Ascending aorta (tissue), 2 donors: ENCODE measurements at places on chromosomes 4 and X. TPM values are rescaled to one million over a fixed set of nuclear protein-coding genes. Genes with fewer than 3 reads are reported as not detected.

Gene CAMK2D
- 23.8 TPM for total RNA-seq

- no peaks in the 10 kb centered on the region for H3K27me3 ChIP-seq
- H3K4me3 ChIP-seq: no peak overlapping the region
- H3K4me1 ChIP-seq: no peaks in the 10 kb centered on the region
- peak overlapping the region; percentile 1 for H3K27ac ChIP-seq
These were observed 11.4 kb upstream of the MCUB start for GRCh38 chr4:109548655-109549054.

- no peaks in the 10 kb centered on the region for H3K36me3 ChIP-seq
- H3K27me3 ChIP-seq: no peaks in the 10 kb centered on the region
- peaks cover 55% of the 10 kb centered on the region for H3K4me1 ChIP-seq
- peak overlapping the region; percentile 77 for H3K27ac ChIP-seq
- no peak overlapping the region for H3K4me3 ChIP-seq
These were observed 124.7 kb downstream of the CAMK2D start for GRCh38 chr4:113636877-113637276.

- no peak for DNase-seq
- H3K36me3 ChIP-seq: no peaks in the 10 kb centered on the region
- H3K4me1 ChIP-seq: no peaks in the 10 kb centered on the region
- H3K27ac ChIP-seq: no peak overlapping the region
These were observed 165.1 kb downstream of the SLIT2 start for GRCh38 chr4:20416800-20417199.

DNA sequence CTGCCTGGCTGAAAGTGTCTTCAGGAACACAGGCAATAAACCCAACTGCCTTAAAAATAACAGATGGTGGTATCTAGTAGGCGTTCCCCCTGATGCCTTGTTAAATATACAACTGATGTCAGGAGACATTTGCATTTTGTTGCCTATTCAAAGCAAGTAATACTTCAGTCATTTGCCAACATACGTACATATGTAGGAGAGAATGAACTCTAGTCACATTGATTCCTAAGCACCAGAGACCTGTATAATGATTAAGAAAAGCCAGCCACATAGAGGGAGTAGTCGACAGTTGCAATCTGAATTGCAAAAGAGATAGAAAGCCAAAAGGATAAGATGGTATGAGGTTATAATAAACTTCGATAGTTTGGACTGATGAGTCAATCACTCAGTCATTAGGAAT, 191.0 kb upstream of the EMCN start:
- no peaks in the 10 kb centered on the region for H3K27me3 ChIP-seq
- H3K4me3 ChIP-seq: no peak overlapping the region
- no peak overlapping the region for H3K27ac ChIP-seq
- H3K36me3 ChIP-seq: no peaks in the 10 kb centered on the region
- no peaks in the 10 kb centered on the region for H3K4me1 ChIP-seq

Gene INTS6L
- total RNA-seq: 11.9 TPM

Gene RBMXL3
- total RNA-seq: not detected

Gene FRMD7
- not detected for total RNA-seq

Gene DOK7
- total RNA-seq: 33.5 TPM

Gene MOB1B
- total RNA-seq: 2.6 TPM

Gene SPANXN4
- not detected for total RNA-seq

- no peaks in the 10 kb centered on the region for H3K4me1 ChIP-seq
- no peaks in the 10 kb centered on the region for H3K36me3 ChIP-seq
- DNase-seq: no peak
- no peak overlapping the region for H3K27ac ChIP-seq
These were observed 125.7 kb upstream of the GPC4 start for GRCh38 chrX:133541021-133541420.

DNA sequence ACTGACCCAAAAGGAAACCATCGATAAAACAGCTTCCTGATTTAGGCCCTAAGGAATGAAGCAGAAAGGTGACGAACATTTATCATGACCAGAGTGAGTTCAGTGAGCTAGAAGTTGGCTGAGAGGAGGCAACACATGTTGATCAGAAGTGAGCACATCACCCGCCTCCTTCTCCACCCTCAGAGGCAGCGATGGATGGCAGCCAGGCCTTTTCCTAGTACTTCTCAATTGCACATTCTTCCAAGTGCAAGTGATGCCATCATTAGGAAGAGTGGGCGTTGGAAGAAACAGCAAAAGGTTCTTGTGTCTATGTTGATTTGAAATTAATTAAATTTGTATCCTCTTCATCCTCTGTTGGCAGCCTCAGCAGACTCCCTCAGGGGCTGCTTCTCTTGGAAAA, 51.7 kb downstream of the TMEM154 start:
- no peaks in the 10 kb centered on the region for H3K27me3 ChIP-seq
- no peaks in the 10 kb centered on the region for H3K4me1 ChIP-seq
- no peak for DNase-seq
- H3K4me3 ChIP-seq: no peak overlapping the region

Gene COX7B2
- not detected for total RNA-seq

GRCh38 chr4:173765751-173766150, 235.7 kb upstream of the HAND2 start:
- DNase-seq: no peak
- peaks cover 18% of the 10 kb centered on the region for H3K4me1 ChIP-seq
- H3K36me3 ChIP-seq: no peaks in the 10 kb centered on the region

GRCh38 chr4:73872316-73873108, 3.3 kb downstream of the CXCL1 start:
- H3K4me1 ChIP-seq: peaks cover 8% of the 10 kb centered on the region
- H3K36me3 ChIP-seq: no peaks in the 10 kb centered on the region
- no peak overlapping the region for H3K27ac ChIP-seq
- DNase-seq: no peak
- no peak overlapping the region for H3K4me3 ChIP-seq
- H3K27me3 ChIP-seq: no peaks in the 10 kb centered on the region

DNA sequence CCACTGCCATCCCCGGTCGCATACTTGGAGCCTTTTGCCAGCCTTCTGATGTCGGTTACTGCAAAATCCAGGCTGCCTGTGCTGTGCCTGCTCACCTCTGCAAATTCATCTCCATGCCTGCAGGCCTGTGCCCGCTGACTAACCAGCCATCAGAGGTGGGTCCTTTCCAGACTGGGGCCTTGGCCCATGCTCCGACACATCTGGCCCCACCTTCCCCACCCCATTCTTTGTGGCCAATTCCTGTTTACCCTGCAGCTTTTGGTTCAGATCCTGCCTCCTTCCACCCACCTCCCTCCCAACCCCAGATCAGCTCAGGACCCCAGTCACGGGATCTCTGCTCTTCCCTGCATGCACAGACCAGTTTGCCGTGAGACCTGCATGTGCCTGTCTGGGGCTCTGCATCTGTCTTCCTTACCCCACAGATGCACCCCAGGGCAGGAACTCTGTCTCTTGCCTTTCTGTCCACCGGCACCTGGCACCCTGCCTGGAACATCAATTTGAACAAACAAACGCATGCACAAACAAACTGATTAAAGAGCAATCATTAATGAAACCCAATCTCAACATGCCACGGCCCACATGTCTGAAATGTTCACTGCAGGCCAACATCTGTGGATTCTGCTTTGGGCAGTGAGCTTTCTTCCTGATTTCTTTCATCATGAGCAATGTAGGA, 112.8 kb upstream of the PSAPL1 start:
- H3K27me3 ChIP-seq: no peaks in the 10 kb centered on the region
- no peaks in the 10 kb centered on the region for H3K4me1 ChIP-seq
- no peaks in the 10 kb centered on the region for H3K36me3 ChIP-seq
- no peak for DNase-seq

DNA sequence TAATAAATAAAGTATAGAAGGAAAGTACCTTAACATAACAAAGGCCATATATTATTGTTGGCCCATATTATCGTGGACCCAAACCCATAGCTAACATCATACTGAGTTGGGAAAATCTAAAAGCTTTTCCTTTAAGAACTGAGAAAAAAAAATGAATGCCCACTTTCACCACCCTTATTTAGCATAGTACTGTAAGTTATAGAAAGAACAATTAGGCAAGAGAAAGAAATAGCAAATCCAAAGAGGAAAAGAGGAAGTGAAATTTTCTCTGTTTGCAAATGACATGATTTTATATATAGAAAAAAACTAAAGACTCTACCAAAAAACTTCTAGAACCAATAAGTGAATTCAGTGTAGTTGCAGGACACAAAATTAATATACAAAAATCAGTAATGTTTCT, 1854.6 kb downstream of the PCDH7 start:
- DNase-seq: no peak
- no peak overlapping the region for H3K27ac ChIP-seq
- H3K4me1 ChIP-seq: no peaks in the 10 kb centered on the region
- H3K27me3 ChIP-seq: no peaks in the 10 kb centered on the region

DNA sequence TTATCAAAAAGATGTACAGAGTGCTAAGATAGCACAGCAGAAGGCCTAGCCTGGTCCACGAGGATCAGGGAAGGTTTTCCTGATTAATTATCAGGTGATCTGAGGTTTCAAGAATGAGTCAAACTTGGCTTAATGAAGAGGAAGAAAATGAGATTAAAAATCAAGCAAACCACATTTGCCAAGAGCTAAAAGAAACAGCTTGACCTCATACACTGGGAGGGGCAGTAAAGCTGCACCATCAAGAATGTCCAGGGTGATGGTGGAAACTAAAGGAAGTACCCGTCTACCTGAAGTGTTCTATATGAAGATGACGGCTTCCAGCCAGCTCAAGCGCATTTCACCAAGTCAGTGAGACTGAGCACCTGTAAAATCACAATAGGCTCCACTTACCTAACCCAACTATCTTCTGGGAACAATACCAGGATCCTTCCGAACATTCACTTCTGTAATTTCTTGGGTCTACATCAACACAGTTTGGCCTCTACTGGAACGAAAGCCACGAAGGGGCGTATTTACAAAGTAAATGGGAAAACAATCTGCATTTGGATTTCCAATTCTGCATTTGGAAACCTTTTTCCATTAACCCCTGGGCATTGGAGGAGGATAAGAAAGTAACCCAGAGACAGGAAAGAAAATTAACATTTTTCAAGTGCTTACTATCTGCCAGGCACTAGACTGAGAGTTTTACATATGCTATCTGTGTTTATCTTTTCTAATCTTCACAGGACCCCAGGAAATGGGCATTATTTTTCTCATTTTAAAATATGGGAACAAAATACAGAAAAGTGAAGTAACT, 114.0 kb upstream of the DCLK2 start:
- H3K27me3 ChIP-seq: no peaks in the 10 kb centered on the region
- no peaks in the 10 kb centered on the region for H3K36me3 ChIP-seq
- no peak for DNase-seq
- H3K4me1 ChIP-seq: no peaks in the 10 kb centered on the region
- no peak overlapping the region for H3K27ac ChIP-seq

Gene RIBC1
- total RNA-seq: not detected
